Stimulated activated CD8-positive, alpha-beta memory T cell treated with anti-CD3 and anti-CD28 coated beads, Interleukin-4, amount 100 ng/mL, for 24 hours (primary cell): ENCODE measurements at places on chromosomes 7 and 10.
A peak's percentile ranks its signal among the peaks of the same experiment; 100 is the strongest.

DNA sequence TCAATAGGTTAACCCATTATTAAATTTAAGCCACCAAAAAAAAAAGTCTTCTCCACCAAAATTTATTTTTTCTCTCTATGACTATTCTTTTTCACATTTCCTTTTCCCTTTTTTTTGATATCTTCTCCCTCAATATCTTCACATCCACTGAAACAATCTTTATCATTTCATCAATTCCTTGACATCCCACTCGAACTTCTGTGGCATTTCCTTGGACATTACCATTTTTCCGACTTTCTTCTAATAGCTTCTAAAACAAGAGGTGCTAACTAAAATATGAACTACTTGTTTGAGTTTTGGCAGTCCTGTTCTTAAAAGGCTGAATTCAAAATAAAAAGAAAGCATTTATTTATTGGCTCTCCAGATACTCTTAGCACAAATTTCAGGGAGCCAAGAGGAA, 684 bp upstream of the CTNNA3 start:
- DNase-seq: no peak

GRCh38 chr10:67308912-67309311, 383.1 kb downstream of the LRRTM3 start:
- no peak for DNase-seq

DNA sequence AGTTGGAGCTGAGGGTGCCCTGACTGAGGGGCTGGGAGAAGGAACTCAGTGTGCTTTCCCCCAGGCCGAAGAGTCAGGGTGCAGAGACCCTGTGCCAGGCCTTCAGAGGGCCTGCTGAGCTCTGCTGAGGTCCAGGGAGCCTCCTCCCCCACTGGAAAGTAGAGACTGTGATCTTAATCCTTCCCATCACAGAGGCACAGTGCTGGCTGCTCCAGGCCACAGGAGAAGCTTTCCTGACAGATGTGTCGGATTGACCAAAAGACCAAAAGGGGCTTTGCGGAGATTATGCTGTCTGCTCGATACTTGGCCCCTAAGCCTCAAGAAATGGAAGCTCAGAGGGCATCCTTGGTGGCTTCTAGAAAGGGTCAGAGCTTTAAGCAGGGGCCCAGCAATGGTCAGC, 32.9 kb upstream of the BTRC start:
- DNase-seq: no peak

GRCh38 chr10:124647421-124648130, 96.6 kb downstream of the FAM53B start:
- DNase-seq: peak; percentile 48

GRCh38 chr10:85607043-85607695, 759.4 kb downstream of the GRID1 start:
- DNase-seq: no peak

GRCh38 chr7:44994877-44995554, 5.0 kb upstream of the CCM2 start:
- DNase-seq: no peak

DNA sequence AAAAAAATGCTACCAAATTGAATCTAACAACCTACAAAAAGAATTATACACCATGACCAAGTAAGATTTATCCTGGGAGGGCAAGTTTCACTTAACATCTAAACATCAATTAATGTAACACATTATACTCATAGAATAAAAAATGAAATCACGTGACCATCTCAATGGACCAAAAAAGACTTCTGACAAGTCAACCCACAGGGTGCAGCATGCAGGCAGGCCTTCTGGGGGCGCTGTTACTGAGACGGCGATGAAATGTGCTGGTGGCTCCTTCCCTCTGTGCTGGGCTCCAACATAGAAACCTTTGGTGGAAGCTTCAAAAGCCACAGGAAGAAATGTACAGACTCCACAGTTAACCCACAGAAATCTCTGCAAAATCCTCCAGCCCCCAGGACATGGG, 103.1 kb downstream of the INHBA start:
- no peak for DNase-seq

GRCh38 chr7:82715344-82715743, 271.8 kb upstream of the CACNA2D1 start:
- DNase-seq: no peak

GRCh38 chr7:33554576-33554975, 350.8 kb upstream of the BMPER start:
- no peak for DNase-seq

DNA sequence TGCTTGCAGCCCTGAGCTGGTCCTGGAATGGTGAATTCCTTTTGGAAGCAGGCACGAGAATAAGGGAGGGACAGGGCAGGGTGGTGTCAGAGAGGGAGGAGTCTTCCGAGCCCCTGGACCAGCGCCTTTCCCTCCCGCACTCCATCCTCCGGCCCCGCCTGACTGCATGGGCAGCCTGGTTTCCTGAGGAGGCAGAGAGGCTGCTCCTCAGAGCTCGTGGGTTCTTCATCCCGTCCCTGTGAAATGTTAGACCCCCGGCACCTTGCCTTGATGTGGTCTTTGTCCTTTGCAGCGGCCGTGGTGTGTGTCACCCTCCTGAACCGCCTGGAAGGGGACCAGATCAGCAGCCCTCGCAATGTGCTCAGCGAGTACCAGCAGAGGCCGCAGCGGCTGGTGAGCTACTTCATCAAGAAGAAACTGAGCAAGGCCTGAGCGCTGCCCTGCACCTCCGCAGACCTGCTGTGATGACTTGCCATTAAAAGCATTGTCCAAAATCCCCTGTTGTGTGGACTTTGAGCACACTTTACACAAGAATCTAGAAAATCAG, 18.9 kb downstream of the UPP1 start:
- no peak for DNase-seq

- DNase-seq: no peak
These were observed 43.6 kb downstream of the HK1 start for GRCh38 chr10:69321865-69322264.

DNA sequence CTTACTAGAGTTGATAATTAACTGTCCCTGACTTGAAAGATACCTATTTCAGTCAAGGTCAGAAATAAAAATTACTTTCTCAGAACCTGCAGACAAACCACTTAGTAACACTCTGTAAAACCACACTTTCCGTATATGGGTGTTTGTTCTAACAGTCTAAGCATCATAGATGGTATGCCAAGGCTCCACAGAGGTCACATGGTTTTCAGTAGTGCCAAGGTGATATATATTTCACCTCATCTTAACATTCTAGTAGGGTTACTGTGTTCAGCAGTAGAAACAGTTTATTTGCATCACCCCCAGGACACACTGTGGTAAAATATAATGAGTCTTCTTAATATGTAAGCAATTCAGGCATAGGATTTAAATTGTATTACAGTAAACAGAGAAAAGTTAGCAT, 61.5 kb downstream of the KCND2 start:
- no peak for DNase-seq

DNA sequence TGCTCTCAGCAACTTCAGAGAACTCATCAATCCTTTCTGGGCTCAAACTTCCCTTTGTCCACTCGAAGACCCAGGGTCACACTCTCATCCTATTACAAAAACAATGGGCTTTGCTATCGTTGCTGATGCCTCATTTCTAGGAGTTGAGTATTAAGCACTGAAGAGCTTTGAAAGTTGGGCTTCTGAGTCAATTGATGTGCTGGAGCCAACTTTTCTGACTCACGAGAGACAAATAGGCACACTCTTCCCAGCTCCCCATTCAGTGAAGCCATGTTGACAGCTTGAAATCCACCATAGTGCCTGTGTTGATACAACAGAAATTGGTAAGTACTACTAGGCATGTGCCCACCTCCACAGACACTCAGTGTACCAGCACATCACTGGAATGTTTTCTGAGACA, 97.5 kb upstream of the PRSS58 start:
- DNase-seq: no peak

GRCh38 chr10:115979576-115979975, 293.4 kb downstream of the GFRA1 start:
- no peak for DNase-seq

- peak; percentile 26 for DNase-seq
These were observed 89.3 kb downstream of the SLIT1 start for GRCh38 chr10:97096261-97097083.

GRCh38 chr10:8150401-8150905, 96.0 kb downstream of the GATA3 start:
- no peak for DNase-seq

- no peak for DNase-seq
These were observed 166.4 kb downstream of the MAD1L1 start for GRCh38 chr7:2066251-2066919.

GRCh38 chr7:27143023-27143949, at the start of gene HOXA5:
TSS of gene HOXA5 (minus strand) at chr7:27143681. CDS start at chr7:27143607, 74 bp downstream.
- no peak for DNase-seq

GRCh38 chr7:149856583-149856982, 17.2 kb upstream of the ATP6V0E2 start:
- no peak for DNase-seq

GRCh38 chr10:17238445-17239291, 10.6 kb downstream of the VIM start:
- DNase-seq: no peak

- DNase-seq: no peak
These were observed 662 bp downstream of the POLR3A start for GRCh38 chr10:78028438-78029268.

DNA sequence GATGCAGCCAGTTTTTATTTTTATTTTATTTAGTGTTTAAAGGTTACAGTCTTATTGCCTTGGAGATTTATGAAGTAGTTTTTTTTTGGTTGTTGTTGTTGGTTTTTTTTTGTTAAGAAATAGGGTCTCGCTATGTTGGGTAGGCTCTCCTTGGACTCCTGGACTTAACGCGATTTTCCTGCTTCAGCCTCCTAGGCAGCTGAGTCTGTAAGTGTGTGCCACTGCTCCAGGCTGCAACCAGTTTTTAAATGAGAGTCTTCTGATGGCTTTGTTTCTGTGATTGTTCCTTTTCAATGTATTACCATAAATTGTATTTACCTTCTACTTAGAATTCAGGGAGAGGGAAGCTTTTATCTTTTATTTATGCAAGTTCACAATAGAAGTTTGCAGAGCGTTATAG, 62.8 kb downstream of the BICC1 start:
- DNase-seq: no peak

DNA sequence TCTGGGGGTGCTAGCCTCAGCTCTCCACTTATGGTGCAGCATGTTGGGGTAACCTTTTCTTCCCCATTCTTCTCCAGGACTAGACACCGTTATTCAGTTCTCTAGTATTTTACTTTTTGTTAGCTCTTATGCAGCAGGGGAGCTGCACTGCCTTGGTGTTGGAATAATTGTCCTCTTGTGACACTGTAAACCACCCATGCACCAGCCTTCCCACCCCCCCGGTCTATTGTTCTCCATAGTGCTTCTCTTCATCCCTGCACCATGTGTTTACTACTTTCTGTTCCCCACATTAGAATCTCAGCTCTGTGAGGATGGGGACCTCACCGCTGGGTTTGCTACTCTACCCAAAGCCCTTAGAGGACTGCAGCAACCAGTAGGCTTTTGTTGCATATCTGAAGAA, 230.7 kb downstream of the RPS24 start:
- DNase-seq: no peak

GRCh38 chr10:3494131-3494837, 290.7 kb downstream of the KLF6 start:
- DNase-seq: no peak

DNA sequence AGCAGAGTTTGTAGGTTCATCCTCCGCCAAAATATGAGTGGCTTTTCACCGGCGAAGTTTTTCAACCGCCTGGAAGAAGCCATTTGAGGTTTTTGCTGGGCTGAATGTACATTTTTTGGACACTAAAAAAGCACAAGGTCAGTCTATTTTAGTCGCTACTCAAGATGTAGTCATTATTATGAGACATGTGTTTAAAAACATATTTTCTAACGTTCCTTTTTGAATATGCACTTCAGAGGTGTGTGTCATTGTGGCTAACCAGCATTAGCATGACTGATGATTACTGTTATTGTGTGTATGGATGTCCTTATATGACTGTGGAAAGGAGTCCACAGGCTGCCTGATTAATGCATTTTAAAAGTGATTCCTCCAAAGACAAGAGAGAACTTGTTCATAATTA, 605.4 kb downstream of the INHBA start:
- DNase-seq: no peak

- no peak for DNase-seq
These were observed 30.6 kb downstream of the FHIP2A start for GRCh38 chr10:114852197-114852596.

- no peak for DNase-seq
These were observed 78.1 kb upstream of the RHEB start for GRCh38 chr7:151597541-151598444.

DNA sequence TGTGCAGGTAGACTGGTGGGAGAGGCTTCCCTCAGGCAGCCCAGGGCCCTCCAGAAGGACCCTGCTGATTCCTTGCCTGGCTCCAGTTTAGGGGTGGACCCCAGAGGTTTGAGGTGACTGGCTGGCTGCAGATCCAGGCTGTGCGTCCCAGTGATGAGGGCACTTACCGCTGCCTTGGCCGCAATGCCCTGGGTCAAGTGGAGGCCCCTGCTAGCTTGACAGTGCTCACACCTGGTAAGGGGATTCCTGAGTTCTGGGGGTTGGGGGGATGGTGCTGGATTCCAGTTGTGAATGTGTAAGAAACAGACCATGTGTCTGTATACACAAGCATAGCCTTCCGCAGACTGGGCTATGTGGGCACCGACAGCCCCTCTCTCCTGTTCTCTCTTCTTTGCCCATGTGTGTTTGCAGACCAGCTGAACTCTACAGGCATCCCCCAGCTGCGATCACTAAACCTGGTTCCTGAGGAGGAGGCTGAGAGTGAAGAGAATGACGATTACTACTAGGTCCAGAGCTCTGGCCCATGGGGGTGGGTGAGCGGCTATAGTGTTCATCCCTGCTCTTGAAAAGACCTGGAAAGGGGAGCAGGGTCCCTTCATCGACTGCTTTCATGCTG, 2.7 kb downstream of the KAZALD1 start:
- no peak for DNase-seq

GRCh38 chr7:77329466-77330168, 86.5 kb downstream of the GSAP start:
- no peak for DNase-seq
